ENCODE measurements at places on chromosomes 16 and 17.
A peak's percentile ranks its signal among the peaks of the same experiment; 100 is the strongest.

DNA sequence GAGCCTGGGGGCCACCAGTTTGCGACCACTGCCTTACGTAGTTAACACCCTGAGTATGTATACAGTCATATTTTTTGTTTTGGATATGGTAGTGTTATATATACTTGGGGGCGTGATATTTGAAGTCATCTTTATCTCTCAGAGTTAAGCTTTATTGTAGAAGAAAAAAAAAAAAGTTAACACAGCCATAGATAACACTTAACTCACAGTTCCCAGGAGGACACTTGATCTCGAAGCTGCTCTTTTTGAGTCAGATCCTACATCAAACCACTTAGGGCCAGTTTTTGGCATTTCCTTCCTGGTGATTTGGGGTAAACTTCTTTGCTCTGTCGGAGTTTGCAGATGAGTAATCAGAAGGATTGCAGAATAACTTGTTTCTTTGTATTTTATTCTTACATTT is 5.8 kb downstream of the ITPRIPL2 start:
- H3K4me3 ChIP-seq, result peak overlapping the region; percentile 40
- peak overlapping the region; percentile 54 for H3K27ac ChIP-seq
- H3K27me3 ChIP-seq, result peaks cover 10% of the 10 kb centered on the region
- peaks cover 22% of the 10 kb centered on the region for H3K4me1 ChIP-seq
- DNase-seq, result no peak
- no peaks in the 10 kb centered on the region for H3K36me3 ChIP-seq

DNA sequence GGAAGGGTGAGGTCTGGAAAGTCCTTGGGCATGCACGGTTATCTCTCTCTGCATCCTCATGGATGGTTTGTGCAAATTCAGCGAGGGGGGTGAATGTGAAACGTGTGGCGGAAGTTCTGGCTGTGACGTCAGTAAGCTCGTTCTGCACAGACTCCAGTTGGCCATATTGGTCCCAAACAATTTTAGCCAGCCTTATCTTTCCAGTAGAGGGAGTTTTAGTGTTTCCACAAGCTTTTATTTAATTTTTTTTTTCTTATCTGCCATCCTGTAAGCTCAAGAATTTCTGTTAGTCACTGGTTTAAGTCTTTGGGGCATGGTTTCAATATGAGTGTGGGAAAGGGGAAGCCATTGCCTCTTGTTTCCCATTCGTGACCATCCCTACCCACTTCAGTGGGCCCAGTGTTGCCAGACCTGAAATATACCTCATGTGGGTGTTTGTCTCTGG is 39.0 kb downstream of the HLF start:
- DNase-seq, result no peak
- no peaks in the 10 kb centered on the region for H3K36me3 ChIP-seq
- peaks cover 6% of the 10 kb centered on the region for H3K4me1 ChIP-seq
- no peak overlapping the region for H3K4me3 ChIP-seq

DNA sequence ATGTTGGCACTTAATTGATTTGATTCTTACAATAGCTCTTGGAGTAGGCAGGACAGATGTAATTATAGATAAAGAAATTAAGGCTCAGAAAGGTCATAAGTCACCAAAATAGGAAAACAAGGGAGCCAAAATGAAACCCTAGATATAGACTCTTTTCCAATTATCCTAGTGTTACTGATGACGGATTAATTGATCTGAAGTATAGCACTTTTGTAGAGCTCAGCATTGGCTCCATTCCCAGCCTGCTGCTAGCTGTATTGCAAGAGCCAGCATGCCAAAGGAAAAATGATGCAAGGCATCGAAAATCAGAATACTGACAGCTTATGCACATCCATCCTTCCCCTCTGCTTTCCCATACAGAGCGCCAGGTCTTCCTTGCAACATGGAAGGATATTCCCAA is 21.6 kb upstream of the RASL10B start:
- H3K27me3 ChIP-seq, result no peaks in the 10 kb centered on the region
- no peak for DNase-seq
- no peak overlapping the region for H3K4me3 ChIP-seq

DNA sequence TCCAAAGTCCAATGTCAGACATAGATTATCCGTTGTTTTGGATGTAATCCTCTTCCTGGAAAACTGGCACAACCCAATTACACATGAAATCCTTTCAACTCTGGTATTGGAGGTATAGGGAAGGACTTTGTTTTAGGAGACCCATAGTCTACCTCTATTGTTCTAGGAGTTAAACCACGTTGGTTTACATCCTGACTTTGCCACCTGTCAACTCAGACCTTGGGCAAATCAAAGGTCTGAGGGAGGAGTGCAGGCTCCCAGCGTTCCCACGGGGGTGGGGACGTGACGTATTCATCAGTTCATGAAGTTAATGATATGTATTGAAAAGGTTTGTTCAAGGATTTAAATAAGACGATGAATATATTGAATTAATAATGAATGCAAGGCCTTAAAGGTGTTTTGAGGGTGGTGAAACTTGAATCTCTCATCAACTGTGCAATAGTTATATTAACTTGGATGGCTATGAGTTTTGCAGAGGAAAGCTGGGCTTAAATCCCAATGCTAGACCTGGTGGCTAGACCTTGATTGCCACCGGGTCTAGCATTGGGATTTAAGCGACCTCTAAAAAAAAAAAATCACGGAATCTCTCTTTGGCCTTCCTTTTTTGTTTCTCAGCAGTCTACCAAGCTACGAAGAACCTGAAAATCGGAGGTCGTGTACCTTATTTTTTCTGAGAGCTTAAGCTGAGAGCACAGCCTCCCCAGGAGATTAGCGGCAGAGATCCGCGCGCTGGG is 744 bp upstream of the NF1 start:
- no peak for DNase-seq
- H3K4me3 ChIP-seq, result peak overlapping the region; percentile 87

DNA sequence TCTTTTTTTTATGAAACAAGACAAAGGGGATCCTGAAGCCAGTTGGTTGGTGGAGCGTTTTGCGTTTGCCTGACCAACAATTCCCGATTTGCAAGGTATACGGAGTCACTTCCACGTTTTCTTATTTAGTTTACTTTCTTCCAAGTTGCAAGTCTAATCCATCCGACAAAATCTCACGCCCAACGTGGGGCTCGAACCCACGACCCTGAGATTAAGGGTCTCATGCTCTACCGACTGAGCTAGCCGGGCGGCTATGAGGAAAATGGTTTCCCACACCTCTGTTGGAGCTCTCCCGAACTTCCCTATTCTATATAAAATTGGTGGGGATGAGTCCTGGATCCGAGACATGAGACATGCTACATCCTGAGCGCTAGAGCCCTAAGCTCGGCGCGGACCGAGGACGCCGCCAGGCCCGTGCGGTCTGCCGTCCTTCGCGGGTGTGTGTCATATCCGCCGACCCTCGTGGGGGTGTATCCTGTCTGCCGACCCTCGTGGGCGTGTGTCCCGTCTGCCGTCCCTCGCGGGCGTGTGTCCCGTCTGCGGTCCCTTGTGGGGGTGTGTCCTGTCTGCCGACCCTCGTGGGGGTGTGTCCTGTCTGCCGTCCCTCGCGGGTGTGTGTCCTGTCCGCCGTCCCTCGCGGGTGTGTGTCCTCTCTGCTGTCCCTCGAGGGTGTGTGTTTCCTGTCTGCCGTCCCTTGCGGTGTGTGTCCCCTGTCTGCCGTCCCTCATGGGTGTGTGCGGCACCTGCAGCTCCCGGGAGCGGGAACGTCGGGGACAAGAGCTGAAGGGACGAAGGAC is 22.6 kb downstream of the ZNF213 start:
- H3K27me3 ChIP-seq, result peaks cover 43% of the 10 kb centered on the region
- H3K4me3 ChIP-seq, result peak overlapping the region; percentile 75
- peaks cover 11% of the 10 kb centered on the region for H3K36me3 ChIP-seq
- DNase-seq, result peak; percentile 42

DNA sequence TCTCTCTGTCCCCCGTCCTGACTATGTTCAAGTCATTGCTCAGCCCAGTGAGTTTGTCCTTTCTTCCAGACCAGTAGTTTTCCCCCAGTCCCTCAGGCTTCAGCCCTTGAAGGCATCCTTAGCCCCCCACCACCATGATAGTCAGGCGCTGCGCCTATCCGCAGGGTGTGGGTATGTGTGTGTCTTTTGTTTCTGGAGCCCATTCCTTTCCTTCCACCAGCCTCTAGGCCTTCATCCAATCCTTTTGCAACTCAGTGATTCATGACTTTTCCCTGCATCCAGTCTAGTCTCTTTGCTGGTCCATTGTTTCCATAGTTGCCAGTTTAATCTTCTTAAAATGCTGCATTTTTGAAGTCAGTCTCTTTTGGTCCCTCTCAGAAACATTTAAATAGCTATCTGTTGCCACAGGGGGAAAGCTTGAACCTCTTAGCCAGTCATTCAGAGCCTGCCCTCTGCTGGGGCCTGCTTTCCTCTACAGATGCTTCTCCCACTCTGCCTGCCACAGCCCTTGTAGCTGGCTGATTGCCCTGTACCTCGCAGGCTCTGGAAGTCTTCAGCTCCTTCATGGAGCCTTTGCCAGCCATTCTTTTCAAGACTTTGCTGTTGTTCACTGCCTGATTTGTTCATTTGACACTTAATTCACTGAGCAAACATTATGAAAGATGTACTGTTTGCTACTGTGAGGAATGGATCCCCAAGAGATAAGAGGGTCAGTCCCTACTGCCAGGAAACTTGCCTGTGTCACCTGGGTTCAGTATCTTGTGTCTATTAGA is 55.9 kb upstream of the ADCY7 start:
- peaks cover 25% of the 10 kb centered on the region for H3K36me3 ChIP-seq
- H3K27ac ChIP-seq, result peak overlapping the region; percentile 62
- no peaks in the 10 kb centered on the region for H3K27me3 ChIP-seq
- no peak overlapping the region for H3K4me3 ChIP-seq
- peaks cover 38% of the 10 kb centered on the region for H3K4me1 ChIP-seq
